ENCODE measurements at places on chromosomes 6 and 20.

DNA sequence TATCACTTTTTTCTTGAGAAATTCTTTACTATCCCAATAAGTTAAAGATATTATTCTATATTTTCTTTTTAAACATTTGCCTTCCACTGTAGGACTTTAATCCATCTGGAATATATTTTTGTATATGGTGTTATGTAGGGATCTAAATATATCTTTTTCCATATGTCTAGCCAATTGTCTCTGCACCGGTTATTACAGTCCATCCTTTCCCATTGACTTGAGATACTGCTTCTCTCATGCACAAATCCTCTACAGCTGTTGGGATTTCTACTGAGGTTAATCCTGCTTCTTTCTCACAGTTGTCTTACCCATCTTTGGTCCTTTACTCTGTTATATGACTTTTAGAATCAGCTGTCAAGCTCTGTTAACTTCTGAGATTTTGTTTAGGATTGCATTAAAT, 483.8 kb upstream of the CDH4 start:
- no peak for DNase-seq

DNA sequence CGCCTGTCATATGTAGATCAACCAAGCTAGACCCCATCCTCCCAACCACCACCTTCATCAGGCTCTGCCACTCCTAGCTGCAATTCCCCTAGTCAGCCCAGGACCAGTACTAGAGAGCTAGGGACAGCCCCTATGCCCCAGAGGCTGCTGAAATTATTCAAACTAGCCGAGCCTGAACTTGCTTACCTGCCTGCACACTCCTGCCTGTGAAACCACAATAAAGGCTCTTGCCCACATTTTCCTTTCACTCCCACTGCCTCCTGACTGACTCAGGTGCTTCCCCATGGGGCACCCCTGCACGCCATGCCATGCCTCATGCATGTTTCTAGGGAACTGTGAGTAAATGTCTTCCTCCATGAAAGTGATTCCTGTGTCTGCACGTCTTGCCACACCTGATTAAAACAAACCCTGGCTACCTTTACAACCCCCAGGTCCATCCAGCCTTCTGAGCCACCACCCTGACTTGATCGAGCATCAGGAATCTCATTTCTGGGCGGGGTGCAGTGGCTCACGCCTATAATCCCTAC, 66.5 kb upstream of the IER3 start:
- DNase-seq = peak; percentile 89

GRCh38 chr20:51705400-51705799, 62.8 kb downstream of the ATP9A start:
- DNase-seq = no peak

DNA sequence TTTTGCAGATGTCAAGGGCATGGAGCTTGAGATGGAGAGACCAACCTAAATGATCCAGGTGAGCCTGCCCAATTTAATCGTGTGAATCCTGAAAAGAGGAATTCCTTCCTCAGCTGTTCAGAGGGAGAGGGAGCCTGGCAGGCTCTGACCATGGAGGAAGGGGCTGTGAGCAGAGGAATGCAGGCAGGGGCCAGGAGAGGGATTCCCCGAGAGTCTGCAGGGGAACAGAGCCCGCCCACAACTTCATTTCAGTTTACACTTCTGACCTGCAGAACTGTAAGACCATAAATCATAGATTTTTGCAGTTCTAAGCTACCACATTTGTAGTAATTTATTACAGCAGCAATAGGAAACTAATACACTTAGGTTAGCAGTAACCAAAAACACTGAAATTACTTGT, 164.1 kb downstream of the TBXT start:
- no peak for DNase-seq

GRCh38 chr6:136719280-136720044, 72.8 kb downstream of the MAP3K5 start:
- no peak for DNase-seq

DNA sequence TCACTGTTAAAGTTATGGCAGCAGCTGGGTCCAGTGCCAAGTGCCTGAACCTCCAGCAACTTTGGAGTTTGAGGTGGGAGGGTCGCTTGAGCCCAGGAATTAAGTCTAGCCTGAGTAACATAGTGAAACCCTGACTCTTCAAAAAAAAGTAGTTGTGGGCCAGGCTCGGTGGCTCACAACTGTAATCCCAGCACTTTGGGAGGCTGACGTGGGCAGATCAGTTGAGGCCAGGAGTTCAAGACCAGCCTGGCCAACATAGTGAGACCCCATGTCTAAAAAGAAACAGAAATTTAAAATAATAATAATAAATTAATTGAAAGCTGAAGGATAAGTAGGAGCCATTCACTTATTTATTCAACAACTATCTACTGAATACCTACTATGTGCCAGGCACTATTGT, 33.8 kb downstream of the FKBP5 start:
- DNase-seq = no peak

DNA sequence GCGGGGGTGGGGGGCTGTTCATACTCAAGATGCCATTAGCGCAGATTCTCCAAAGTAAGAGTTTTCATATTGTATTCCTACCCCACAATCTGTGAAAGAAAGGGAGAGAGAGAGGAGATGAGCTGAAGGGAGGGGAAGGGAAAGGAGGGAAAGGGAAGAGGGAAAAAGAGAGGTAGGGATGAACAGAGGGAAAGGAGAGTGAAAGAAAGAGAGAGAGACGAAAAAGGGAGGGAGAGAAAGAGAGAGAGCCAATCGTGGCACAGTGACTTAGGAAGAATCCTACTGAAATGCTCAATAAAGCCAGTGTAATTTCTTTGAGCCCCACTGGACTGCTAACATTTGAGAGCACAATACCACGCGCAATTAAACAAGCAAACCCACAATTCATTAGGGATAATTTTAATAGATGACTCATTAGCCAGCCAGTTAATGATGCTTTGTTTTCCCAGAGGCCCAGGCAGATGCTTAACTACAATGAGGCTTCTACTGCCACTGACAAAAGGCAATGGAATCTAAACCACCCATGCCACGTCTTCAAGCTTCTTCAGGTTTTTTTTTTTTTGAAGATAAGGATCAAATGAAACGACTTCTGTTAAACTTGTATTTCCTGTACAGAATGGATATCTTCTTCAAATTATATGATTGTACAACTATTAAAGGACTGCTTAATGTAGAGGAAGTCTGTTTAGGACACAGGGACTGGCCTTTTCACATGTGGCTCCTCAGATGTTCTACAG, 306.8 kb downstream of the FOXC1 start:
- DNase-seq = no peak

- no peak for DNase-seq
Measured at GRCh38 chr20:46695892-46696291, 6.6 kb upstream of the TP53RK start.

DNA sequence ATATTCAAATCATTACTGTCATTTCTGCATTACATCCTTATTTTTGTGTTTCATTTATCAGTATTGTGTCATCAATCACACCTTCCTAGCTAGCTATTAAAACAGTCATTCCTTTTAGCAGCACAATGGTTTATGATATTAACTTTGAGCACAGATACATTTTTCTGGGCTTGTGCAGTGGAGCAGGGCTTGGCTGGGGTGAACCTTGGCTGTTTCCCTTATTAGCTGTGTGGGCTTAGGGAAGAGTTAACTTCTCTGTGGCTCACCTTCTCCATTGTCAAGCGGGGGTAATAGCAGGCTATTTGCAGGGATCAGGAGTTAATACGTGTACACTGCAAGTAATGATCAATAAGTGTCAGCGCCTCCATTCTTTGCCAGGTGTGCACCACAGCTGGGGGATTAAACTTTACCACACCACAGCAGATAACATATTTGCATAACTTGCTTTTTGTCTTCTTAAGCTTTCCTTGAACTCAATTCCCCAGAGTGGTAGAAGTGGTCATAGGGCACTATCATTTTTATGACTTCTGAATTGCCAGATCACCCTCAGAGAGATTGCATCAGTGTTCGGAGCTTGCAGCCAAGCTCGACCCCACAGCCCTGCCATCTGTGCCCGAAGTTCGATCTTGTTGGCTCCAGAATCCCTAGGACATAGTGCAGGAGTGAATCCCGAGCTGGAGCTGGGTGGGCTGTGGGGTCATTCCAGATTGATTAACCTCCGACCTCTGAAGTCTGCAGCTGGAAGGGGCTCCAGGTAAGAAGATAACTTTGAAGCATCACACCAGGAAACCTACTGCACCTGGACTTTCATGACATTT, 1.5 kb upstream of the PYGB start:
- no peak for DNase-seq

- DNase-seq = no peak
Measured at GRCh38 chr6:100466410-100467128, 1.8 kb upstream of the SIM1 start.

GRCh38 chr6:92648364-92649086, 770.8 kb downstream of the EPHA7 start:
- DNase-seq = no peak

DNA sequence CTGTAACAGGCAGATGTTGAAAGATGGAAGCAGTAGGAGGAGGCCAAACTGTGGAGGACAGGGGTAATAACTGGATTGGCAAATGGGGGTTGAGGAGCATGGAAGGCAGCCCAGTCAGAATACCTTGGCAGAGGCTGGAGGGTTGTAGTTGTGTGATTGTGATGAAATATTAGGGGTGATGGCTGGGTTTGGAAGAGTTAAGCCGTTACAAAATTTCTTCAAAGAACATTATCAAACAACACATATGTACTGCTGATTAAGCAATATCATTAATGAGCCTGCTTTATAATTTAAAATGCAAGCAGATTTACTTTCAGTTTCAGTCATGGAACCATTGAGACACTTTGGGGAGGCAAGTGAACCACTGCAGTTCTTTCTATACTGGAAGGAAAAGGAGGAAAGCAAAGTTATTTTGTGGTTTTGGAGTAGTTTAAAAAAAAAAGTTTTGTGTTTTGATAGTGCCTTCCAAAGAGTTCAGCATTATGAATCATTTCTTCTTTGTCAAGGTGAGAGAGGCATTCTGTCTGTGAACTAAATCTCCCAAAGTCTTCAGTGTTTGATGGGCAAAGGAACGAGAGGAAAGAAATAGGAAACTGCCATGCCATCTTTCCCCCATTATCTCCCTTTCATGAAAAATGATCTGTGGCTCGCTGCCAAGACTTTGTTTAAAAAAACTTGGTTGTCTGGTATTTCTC, 20.7 kb downstream of the FOXO3 start:
- no peak for DNase-seq

GRCh38 chr20:2169456-2170088, 67.9 kb downstream of the STK35 start:
- DNase-seq = no peak

- DNase-seq = no peak
Measured at GRCh38 chr6:82979657-82980056, 86.0 kb downstream of the UBE3D start.

GRCh38 chr6:95978230-95978629, 37.5 kb upstream of the FUT9 start:
- DNase-seq = no peak

- DNase-seq = no peak
Measured at GRCh38 chr20:61521687-61522420, 269.8 kb downstream of the CDH4 start.

DNA sequence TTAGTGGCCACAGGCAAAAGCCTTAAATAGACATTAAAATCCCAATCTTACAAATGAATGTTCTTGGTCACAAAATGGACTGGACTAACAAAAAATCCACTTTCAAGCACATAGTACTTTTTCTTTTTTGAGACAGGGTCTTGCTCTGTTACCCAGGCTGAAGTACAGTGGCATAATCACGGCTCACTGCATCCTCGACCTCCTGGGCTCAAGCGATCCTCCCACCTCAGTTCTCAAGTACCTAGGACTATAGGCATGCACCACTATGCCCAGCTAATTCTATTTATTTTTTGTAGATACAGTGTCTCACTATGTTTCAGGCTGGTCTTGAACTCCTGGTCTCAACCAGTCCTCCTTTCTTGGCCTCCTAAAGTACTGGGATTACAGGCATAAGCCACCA, 59.4 kb downstream of the MAP3K5 start:
- DNase-seq = no peak

GRCh38 chr20:34515484-34516246, 557 bp upstream of the DYNLRB1 start:
- peak; percentile 54 for DNase-seq

- DNase-seq = no peak
Measured at GRCh38 chr20:50874758-50875665, 56.2 kb downstream of the ADNP start.

DNA sequence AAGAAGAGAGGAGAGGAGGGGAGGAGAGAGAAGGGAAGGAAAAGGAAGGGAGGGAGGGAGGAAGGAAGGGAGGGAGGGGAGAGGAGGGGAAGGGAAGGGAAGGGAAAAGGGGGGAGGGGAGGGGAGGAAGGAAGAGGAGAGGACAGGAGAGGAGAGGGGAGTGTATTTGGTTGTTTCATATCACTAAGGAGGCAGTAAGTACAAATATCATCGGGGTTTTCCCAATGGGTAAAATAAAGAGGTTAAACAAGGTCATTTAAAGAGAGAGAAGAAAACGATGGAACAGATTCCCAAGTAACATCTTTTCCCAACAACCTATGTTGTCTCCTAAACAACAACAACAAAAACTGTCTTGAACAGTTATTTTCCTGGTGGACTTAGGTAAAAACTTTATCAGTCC, 43.6 kb downstream of the MBOAT1 start:
- no peak for DNase-seq

DNA sequence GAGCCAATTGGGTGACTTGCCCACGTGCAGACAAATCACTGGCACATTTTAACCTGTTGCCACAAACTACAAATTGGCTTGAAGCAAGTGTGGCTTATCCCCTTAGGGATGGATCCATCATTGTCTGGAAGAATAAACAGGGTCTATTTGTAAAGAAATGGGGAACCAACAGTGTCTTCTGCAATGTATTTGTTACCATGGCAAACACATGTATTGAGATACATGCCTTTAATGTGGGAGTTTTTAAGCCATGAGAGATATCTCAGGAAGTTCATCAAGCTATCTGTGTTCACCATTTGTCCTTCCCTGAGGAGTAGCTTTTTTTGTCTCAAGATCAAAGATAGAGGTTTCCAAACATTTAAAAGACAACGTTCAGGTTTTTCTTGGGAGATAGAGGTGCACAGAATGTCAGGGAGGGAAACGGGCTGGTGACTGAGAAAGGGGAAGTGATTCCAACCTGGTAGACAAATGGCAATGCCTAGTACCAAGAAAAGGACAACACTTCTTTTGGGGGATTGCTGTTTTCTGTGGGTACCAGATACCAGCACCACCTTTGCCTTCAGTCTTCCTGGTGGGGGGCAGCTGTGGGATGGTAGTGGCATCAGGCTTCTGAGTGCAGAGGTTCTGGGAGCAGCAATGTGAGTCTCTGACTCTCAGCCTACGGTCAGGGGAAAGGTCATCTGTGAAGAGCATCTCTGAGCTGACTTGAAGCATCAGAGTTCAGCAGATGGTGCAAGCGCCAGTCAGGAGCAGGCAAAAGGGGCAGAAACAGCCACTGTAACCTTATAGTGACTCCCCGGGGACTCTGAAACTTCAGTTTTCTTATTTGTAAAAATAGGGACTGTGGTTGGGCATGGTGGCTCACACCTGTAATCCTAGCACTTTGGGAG, 20.1 kb upstream of the BCAS1 start:
- no peak for DNase-seq

GRCh38 chr20:12965870-12966251, 42.9 kb upstream of the SPTLC3 start:
- DNase-seq = no peak

DNA sequence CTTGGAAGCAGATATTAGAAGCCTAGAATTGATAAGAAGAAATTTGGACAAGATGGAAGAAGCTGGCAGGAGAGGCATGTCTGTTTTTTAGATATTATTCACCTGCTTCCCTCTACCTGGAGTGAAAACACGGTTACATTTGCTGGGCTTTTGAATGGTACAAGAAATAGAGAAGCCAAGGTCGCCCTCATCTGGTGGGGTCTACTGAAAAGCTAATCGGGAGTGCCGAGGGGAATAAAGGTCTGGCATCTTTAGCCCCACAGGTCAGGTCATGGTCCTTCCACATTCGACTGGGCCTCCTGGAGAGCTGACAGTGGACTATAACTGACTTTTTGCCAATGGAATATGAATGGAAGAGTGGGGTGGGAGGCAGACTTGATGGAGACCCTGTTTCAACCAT, 4.6 kb upstream of the C2 start:
- DNase-seq = peak; percentile 10

Data from stimulated activated CD4-positive, alpha-beta T cell treated with anti-CD3 and anti-CD28 coated beads, Interleukin-2, amount 100 ng/mL, for 4 hours (primary cell).